HT1080 (cell line): ENCODE measurements at places on chromosomes 2 and 18. TPM values are rescaled to one million over a fixed set of nuclear protein-coding genes. Genes with fewer than 3 reads are reported as not detected.
A peak's percentile ranks its signal among the peaks of the same experiment; 100 is the strongest.

Gene DSEL
- total RNA-seq, result 4.6 and 4.9 TPM in 2 replicates

Gene ANKRD30B
- not detected in 2 replicates for total RNA-seq

Gene SERPINB3
- total RNA-seq, result not detected in 2 replicates

Gene KLF7
- total RNA-seq, result 16.5 and 28.9 TPM in 2 replicates

GRCh38 chr2:33184041-33184440 is 237.3 kb downstream of the LTBP1 start:
- DNase-seq, result no peak

DNA sequence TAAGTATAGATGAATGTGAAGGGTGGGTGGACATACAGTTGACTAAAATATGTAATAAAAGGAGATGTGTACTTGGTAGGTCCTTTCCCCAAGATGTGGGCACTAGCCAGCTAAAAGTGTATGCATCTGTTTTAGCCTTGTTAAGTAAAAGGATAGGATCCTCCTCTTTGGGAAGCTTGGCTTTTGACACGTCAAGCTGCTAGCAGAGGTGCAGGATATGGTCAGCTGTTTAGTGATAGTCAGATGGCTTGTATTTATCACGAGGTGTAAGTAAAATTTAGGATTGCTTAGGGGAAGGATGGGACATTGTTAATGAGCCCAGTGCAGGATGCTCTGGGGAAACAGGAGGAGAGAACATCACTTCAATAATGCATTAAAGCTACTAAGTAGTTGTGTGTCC is 1.5 kb downstream of the MFSD6 start:
- DNase-seq, result no peak

GRCh38 chr18:26545335-26546123 is 2.8 kb downstream of the KCTD1 start:
- no peak for DNase-seq

DNA sequence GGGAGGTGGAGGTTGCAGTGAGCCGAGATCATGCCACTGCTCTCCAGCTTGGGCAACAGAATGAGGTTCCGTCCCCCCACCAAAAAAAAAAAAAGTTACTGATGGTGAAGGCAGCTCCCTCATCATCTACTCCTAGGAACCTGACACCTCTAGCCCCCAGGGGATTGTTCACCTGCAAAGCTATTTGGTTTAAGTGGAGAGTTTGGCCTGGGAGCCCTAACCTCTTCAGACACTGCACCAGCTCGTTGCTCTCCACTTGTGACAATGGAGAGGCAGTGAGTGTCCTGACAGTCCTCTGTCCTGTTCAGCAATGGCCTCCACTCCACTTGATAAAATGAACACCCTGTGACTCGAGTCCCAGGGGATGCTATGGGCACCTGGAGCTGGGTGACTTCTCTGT is 43.5 kb downstream of the ATP6V1C2 start:
- DNase-seq, result no peak

- no peak for DNase-seq
These were observed 38.8 kb upstream of the ACYP2 start for GRCh38 chr2:54076586-54076985.

GRCh38 chr2:148042219-148042618 is 21.3 kb downstream of the MBD5 start:
- no peak for DNase-seq

DNA sequence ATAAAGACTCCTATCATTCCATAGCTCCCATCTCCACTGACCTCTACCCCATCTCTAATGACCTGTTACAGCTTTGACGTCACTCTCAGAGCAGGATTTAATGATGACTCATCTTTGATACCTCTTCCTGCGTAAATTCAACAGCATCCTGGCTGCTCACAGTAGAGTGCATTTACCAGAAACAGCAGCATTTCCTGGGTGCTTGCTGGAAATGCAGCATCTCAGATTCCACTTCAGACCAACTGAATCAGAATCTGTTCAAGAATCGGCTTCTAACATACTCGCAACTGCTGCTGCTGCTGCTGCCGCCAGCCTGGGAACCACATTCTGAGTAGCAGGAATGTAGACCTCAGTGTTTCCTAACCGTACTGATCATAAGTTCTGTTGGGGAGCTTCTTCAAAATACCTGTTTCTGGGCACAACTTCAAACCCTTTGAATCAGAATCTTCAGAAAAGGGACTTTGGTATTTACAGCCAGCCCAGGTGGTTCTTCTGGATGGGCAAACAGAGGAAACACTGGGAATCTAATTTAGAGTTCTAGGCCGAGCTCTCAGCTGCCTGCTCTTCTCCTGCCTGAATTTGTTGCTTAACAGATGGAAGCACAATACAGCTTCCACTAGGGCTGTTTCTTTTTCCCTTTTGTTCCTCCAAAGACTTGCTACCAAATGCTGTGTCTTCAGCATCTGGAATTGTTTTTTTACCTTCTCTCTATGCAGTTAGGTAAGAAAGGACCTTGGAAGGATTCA is 241.4 kb downstream of the NCKAP5 start:
- peak; percentile 72 for DNase-seq

- DNase-seq, result no peak
These were observed 682.6 kb upstream of the SALL3 start for GRCh38 chr18:78297048-78297447.

DNA sequence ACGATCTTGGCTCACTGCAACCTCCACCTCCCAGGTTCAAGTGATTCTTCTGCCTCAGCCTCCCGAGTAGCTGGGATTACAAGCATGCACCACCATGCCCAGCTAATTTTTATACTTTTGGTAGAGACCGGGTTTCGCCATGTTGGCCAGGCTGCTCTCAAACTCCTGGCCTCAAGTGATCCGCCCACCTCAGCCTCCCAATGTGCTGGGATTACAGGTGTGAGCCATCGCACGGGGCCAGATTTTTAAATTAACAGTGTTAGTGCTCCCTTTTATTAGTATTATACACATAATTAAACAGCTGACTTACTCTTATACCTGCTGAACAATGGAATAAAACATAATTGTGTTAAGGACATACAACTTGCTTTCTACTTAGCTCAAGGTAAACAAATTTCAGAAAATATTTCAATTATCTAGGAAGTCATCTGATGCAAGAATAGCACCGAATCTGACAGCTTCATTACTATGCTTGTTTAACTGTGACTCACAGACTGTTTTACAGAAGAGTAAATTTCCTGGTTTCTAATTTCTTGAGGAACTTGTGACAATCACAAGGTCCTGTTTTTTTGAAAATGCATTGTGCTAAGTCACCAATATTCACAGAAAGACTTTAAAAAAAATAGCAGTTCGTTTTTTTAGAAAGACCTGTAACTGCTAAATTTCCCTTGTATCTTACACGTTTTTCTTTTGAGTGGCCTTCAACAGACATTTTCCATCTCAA is 51.2 kb downstream of the SPIRE1 start:
- peak; percentile 67 for DNase-seq
